Neuronal stem cell (in vitro differentiated cells): ENCODE measurements at places on chromosomes 5 and 9.
A peak's percentile ranks its signal among the peaks of the same experiment; 100 is the strongest.

- DNase-seq, result no peak
Measured at GRCh38 chr9:116389541-116390302, 236.1 kb downstream of the PAPPA start.

DNA sequence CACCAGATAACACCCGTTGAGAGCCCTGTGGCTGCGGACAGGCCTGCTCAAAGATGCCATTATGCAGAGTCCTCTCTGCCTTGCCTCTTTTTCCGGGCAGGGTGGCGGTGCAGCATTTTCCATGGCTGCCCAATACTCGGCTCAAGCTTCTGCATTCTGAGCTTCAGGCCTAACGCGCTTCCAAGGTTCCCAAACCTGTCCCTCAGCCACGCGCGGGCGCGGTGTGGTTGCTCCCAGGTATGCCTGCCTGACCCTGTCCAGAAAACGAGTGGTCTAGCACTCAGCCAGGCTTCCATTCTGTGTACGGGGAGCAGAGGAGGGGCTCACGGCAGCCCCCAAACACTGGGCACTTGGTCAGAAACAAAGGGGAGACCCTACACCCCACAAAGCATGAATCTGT is 27.9 kb upstream of the CNOT6 start:
- DNase-seq, result no peak

DNA sequence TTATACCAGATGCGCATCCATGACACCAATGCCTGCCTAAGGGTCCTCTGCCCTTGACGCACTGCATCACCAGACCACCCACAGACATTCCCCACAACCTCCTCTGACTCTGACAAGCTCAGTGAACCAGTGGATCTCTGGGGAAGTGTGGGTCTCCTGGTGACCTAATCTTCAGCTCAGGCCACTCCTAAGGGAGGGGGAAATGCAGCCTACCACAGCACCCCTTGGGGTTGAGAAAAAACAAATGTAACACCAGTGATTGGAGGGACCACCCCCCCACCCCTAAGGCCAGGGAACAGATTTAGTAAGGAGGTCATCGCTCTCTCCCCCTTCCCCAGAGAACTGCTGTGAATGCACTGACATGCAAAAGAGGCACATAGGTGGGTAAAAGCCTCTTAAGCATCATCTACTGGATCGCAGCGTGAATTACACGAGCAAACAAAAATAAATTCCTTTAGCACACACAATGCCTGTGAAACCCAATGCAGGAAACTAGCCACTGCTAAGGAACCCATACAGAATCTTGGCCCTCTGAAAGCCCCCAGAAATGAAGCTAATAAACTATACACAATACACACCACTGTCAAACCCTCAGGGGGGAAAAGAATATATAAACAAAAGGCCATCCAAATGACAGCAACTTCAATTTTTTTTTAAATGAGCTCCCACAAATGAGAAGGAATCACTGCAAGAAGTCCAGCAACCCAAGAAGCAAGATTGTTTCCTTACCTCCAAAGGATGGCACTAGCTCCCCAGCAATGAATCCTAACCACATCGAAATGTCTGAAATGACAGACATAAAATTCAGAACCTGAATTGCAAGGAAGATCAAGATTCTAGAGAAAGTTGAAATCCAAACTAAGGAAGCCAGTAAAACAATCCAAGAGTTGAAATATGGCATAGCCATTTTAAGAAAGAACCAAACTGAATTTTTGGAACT is 513.7 kb upstream of the PTGER4 start:
- DNase-seq, result no peak

GRCh38 chr5:148619484-148619883 is 34.8 kb downstream of the HTR4 start:
- no peak for DNase-seq

DNA sequence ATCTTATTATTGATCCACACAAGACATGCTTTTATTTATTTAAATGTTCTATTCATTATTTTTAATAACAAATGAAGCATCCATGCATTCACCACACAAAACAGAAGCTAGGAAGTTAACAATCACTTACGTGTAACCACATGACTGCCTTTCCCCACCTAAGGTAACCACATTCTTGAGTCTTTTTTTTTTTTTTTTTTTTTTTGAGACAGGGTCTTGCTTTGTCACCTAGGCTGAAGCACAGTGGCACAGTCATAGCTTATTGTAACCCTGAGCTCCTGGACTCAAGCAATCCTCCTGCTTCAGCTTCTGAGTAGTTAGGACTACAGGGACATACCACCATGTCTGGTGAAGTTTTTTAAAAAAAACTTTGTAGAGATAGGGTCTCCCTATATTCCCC is 133.0 kb downstream of the DOCK2 start:
- DNase-seq, result no peak

DNA sequence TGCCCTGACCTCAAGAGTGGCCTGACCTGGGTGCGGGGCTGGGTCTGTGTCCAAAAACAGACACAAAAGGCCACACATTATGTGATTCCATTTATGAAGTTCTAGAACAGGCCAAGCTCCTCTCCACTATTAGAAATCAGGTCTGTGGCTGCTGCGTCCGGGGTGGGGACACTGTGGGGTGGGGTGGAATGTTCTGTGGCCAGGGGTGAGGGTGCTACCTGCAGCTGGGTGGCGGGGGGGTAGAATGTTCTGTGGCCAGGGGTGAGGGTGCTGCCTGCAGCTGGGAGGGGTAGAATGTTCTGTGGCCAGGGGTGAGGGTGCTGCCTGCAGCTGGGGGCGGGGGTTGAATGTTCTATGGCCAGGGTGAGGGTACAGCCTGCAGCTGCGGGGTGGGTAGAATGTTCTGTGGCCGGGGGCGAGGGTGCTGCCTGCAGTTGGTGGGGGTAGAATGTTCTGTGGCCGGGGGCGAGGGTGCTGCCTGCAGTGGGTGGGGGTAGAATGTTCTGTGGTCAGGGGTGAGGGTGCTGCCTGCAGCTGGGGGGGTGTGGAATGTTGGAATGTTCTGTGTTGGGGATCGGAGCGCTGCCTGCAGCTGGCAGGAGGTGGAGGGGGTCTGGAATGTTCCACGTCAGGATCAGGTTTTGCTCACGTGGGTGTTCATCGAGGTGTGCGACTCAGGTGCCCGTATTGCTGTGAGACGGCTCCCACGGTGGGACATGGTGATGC is 8.3 kb downstream of the LCN12 start:
- DNase-seq, result no peak

DNA sequence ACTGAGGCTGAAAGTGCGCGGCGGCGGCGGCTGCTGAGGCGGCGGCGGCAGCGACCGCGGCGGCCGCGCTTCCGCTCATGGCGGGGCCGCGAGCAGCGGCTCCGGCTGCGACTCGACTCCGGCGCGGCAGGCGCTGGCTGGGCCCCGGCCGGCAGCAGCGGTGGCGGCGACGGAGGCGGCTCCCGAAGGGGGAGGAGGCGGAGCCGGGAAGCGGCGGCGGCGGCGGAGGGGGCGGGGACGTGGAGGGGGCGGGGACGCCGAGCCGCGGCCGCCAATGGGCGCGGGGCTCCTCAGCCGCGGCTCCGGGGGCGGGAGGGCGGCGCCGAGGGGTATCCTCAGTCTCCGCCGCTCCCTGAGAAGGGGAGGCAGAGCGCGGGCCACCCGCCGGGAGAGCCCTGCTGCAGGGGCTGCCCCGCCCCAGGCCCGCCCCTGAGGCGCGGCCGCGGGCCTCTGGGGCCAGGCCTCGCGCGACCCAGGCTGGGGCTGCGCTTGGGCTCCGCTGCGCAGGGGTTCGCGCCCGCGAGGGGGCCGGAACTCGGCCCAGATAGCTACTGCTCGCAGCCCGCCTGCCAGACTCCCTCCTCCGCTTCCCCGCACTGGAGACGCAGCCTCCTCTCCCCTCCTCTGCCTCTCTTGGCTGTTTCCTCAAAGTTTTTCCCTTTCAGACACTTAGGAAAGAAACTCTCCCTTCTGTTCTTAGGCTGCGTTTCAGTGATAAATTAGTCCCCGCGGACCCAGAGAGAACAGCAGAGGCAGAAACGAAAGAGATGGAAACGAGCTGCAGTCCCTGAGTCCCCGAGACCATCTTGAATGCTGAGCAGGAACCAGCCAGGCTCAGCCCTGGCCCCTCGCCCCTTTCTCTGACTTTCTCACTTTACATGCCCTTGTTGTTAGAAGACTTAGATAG is 85.0 kb upstream of the MELK start:
- DNase-seq, result peak; percentile 88

- no peak for DNase-seq
Measured at GRCh38 chr9:19239955-19240354, 9.5 kb downstream of the DENND4C start.

DNA sequence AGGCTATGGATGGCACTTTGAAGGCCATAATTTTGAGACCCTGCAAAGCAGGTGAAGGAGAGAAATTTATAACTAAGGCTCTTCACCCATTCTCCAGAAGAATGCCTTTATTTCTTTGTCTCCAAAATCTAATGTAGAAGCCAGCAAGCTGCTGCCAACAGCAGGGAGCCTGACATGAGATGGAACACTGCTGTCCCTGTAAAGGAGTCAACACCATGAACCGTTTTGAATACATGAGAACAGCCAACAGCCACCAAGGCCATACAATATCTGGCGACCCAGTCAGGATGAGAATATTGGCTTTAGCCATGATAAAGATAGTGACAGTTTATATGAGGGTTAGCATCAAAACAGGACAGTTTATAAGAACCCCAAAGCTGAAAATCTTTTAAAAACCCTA is 121.2 kb upstream of the LIFR start:
- no peak for DNase-seq

DNA sequence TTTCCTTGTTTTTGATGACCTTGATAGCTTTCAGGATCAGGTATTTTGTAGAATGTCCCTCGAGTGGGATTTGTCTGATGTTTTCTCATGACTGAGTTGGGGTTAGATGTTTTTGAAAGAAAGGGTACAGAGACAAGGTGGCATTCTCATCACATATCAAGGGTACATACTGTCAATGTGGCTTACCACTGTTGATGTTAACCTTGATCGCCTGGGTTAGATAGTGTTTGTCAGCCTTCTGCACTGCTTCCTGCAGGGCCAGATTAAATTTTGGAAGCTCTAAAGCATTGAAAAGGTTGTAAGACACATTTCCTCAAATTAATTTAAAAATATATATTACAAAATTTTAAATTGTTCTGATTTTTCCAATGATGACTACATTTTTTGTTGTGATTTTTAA is 287.4 kb upstream of the ACTBL2 start:
- no peak for DNase-seq

GRCh38 chr5:4758550-4758949 is 381.6 kb upstream of the ADAMTS16 start:
- DNase-seq, result no peak

DNA sequence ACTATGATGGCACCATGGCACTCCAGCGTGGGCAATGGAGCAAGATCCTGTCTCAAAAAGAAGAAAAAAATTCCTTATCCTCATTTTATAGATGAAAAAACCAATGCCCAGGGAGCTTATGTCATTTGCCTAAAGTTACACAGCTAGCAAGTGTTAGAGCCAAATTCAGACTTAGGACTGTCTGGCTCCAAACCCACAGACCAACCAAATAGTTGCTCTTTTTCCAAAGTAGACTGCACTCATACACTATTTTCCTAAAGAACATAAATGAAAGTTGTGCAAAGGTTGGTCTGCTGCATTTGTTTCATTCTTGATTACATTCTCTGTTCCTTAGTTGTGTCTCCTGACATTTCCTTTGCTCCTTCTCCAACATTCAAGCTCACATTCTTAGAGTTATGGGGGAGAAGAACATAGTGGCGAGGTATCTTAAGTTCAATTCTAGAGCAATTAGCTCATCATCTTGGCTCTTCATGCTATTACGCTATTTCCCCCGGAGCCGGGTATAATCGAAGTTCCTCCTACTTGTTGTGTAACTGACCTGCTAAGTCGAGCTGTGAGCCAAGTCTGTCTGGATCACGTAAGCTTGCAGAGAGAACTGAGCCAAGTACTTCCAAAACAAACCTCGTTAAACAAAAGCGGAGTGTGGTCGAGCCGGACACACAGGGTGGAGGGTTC is 138.3 kb downstream of the RFK start:
- no peak for DNase-seq

- DNase-seq, result no peak
Measured at GRCh38 chr9:133904346-133905090, 87.6 kb downstream of the VAV2 start.

GRCh38 chr5:523441-524222 is 617 bp downstream of the SLC9A3 start:
- peak; percentile 27 for DNase-seq

GRCh38 chr9:110785166-110785565 is 116.6 kb downstream of the MUSK start:
- no peak for DNase-seq

DNA sequence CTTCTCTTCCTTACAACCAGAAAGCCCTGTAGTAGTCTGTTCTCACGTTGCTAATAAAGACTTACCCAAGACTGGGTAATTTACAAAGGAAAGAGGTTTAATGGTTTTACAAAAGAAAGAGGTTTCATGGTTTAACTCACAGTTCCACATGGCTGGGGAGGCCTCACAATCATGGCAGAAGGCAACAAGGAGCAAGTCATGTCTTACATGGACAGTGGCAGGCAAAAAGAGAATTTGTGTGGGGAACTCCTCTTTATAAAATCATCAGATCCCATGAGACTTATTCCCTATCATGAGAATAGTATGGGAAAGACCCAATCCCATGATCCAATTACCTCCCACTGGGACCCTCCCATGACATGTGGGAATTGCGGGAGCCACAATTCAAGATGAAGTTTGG is 164.9 kb downstream of the NR3C1 start:
- no peak for DNase-seq

- DNase-seq, result no peak
Measured at GRCh38 chr9:75051285-75051684, 23.2 kb upstream of the CARNMT1 start.

GRCh38 chr5:145531038-145531734 is 304.0 kb downstream of the PRELID2 start:
- DNase-seq, result no peak

- no peak for DNase-seq
Measured at GRCh38 chr9:97794666-97795065, 58.4 kb upstream of the FOXE1 start.

DNA sequence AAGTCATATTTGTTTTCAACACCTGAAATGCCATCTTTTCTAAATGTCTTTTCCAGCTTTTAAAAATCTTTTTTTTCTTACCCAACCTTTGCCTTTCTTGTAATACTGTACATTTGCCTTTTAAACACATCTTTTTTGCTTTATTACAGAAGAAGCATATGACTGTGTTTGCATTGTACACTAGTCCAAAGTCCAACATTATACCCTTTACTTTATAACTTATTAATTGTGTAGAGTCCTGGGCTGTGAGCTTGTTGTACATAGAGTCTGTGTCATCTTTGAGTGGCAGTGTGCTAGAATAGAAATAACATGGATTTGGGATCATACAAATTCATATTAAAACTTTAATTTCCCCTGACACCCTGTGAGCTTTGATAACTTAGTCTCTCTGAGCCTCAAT is 23.7 kb downstream of the CWC27 start:
- DNase-seq, result no peak
